ENCODE measurements at places on chromosomes 3 and 15.

GRCh38 chr3:45180051-45180450 is 33.9 kb upstream of the CDCP1 start:
- no peak for DNase-seq

- no peak for DNase-seq
Measured at GRCh38 chr3:124885466-124886167, 1.5 kb downstream of the ITGB5 start.

DNA sequence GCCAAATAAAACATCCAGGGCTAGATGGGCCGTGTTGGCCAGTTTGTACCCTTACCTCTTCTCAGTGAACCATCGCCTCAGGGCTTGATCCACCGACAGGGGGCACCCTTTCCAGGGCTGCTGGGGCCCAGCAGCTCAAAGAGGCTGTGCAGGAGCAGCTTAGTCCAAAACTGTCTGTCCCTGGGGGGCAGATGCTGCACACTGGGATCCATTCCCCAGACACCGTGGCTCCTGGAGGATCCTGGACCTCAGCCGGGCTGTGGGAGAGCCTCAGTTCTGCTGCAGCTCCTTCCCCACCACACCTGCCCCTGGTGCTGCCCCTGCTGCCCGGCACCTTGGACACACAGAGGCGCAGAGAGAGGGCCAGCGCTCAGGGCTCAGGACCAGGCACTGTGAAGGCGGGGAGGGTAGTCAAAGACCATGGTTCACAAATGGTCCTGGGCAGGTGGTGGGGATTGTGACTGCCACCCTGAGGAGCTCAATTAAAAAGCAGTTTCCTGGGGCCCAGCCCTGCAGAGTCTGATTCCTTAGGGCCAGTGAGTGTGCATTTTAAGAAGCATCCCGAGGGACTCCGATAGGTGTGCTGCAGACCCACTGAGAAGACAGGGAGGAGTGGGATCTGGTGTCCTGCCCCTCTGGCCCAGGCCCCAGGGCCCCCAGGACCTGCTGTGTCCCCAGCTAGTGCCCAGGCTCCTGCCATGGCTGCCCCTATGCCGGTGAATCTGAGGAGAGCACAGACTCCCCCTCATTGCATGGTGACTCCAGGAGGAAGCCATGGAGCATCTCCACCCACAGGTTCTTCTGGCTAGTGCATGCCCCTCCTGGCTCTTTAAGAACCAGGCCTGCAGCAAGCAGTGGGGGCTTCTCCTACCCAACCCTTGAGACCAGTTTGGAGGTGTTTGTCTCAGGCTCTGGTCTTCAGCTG is 86.5 kb upstream of the PRR20G start:
- no peak for DNase-seq

DNA sequence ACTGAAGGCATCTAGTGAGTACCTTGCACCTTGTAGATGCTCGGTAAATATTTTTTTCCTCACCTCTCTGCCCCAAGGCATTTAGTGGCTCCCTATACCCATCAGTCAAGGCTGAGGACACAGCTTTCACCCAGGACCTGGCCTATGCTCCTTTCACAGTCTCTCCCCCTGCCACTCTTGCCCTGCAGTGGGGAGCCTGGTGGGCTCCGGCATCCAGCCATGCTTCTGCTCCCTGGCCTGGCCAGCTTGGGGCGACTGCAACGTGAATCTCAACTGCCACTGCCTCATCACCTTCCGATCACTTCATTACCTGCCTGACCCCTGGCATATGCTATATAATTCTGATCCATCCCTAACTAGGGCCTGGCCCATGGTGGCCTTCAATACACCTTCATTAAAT is 735 bp upstream of the CX3CR1 start:
- no peak for DNase-seq

DNA sequence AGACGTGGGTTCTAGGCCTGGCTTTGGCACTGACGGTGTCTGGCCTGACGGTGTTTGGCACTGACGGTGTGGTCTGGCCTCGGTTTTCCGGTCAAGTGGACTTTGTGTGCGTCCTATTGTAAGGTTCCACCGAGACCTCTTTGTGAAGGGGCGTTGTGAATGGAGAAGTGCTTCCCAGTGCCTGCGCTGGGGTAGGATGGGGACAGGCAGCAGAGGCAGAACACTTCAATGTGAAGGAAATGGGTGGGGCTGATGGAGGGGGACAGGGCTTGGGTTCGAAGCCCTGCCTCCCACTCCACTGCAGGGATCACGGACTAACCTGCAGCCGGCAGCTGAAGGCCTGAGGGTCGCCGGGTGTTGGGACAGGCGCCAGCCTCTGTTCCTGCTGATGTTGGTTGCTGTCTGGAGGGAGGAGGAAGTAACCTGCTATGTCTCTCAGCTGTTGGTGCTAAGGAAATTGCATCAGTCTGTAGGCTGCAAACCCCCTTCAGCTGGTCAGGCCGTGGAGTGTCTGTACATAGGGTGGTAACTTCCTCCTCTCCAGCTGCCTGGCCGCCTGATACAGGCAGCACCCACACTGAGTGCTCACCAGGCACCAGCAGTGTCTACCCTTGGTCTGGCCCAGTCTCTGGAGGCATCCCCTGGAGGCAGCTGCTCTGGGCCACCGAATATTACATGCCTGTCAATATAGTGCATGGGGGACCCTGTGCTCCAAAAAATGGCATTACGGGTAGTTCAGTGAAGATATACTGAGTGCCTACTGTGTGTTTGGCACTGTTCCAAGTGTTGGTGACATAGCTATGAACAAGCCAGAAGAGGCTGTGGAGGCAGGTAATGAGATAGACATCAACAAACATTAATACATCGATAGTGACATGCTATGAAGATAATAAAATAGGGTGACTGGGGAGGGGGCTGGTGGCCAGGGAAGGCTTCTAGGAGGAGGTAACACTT is 1.1 kb downstream of the TM6SF1 start:
- no peak for DNase-seq

- no peak for DNase-seq
Measured at GRCh38 chr3:5442106-5442785, 254.7 kb downstream of the EDEM1 start.

GRCh38 chr3:161337311-161337710 is 34.0 kb downstream of the SPTSSB start:
- DNase-seq: no peak
